Urothelium cell line (cell line): ENCODE measurements at places on chromosomes 2 and 18.
A peak's percentile ranks its signal among the peaks of the same experiment; 100 is the strongest.

DNA sequence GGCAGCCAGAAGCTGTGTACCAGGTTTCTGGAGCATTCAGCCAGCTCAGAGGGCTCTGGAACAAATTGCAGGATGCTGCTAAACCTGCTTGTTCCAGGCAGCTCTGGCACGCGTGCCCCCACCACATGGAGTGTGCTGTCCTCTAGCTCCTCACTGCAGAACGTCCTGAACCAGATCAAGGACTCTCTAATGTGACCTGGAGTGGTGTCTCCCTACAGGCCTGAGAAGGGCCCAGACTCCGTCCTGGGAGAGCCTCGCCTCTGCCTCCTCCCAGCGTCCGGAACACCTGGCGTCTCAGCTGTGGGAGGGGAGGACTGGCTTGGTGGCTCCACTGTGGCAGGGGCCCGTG, 115.6 kb upstream of the GPC1 start:
- DNase-seq, result no peak

- no peak for DNase-seq
Observed at GRCh38 chr2:3604207-3604877, 9.4 kb downstream of the COLEC11 start.

DNA sequence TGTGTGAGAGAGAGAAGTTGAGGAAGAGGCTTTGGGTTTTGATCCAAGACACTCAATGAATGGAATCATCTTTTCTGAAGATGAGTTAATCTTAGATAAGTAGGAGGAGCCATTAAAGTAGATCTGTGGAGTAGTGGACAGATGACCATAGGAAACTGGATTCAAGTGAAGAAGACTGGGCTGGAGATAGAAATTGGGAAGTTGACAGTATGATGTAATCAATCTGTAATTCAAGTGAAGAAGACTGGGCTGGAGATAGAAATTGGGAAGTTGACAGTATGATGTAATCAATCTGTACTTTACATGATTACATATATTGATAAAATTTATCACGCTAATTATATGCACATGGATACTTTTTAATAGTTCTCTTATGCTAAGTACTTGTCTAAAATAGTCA, 92.8 kb downstream of the PHLPP1 start:
- no peak for DNase-seq

GRCh38 chr2:237535385-237536082, 30.8 kb upstream of the PRLH start:
- DNase-seq, result no peak

GRCh38 chr18:69528435-69528834, 127.7 kb downstream of the DOK6 start:
- DNase-seq, result peak; percentile 3

DNA sequence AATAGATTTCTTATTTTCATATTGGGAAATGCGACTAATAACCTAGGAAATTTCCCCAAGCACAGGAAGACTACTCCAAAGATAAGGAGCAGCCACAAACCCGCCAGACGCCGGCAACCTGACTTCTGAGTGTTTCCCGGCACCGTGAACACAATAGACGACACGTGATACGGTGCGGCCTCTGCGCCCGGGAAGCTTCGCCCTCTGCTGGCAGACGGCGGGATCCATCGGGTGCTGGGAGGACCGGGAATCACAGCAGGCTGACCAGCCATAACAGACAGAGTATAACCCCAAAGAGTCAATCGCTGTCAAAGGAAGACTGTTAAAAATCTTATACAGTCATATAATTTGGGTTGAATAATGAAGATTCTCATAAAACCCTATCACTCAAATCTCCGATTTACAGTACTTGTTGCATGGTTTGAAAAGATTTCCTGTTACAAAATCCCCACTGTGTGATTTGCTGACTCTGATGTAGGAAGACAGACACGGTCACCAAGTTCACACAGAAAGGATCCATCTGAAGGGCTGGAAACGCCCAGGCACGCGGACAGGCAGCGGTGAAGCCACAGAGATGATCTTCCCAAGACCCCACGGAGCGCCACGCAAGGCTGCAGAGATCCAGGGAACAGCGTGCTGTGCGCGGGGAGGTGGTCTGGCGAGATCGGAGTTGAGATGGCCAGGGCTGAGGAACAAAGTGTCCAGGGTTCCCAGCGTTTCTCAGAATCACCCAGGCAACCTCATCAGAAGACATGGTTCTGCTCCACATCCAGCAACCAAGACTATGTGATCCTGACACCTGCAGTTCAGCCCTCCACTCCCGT, 73.8 kb downstream of the EIPR1 start:
- DNase-seq, result peak; percentile 42

- no peak for DNase-seq
Observed at GRCh38 chr2:35931626-35932025, 424.0 kb upstream of the CRIM1 start.

GRCh38 chr2:23709311-23709710, 217.6 kb downstream of the ATAD2B start:
- DNase-seq, result no peak

DNA sequence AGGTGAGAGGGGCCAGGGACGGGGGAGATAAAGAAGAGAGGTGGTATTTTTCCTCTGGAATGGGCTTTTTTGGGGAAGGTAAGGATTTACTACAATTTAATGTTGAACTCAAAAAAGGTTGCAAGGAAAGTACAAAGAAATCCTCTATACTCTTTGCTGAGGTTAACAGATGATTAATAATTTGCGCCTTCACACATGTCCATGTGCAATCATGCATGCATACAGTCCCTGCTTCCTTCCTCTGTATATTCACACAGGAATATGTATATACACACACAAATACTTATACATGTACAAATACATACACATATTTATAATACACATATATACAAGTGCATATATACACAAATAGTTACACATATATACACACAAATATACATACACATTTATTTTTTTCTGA, 193.4 kb downstream of the NBAS start:
- no peak for DNase-seq

DNA sequence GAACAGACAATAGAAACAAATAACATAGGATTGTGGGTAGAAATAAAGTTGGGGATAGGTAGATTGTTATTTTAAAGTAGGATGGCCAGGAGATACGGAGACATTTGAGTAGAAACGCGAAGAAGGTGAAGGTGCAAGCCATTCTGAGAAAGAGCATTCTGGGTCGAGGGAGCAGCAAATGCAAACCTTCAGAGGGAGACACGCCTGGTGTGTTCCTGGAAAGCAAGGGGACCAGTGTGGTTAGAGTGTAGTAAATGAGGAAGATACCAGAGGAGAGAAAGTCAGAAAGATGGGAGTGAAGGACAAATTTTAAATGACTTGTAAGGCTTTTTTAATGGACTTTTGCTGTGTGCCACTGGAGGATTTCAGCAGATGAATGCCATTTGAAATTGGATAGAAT, 1.7 kb downstream of the CYP20A1 start:
- DNase-seq, result no peak

DNA sequence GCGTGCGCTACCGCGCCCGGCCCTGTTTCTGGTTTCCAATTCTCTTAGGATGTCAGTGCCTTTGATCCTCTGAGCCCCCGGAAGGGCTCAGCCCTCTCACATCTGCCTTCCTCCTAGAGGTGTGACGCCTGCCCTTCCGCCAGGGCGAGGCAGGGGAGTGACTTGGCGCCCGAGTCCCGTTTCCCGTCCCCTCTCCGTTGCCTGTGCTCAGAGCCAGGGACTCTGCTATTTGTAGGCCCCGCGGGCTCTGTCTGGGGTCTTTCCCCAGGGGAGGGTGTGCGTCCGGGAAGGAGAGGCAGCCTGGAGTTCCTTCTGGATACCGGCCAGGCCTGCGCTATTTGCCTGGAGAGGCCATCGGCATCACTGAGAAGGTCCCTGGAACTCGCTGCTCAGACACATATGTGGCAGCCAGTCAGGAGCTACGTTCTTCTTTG, 103.7 kb upstream of the TAF1B start:
- DNase-seq, result no peak
